ENCODE measurements at places on chromosomes 6 and 20. TPM values are rescaled to one million over a fixed set of nuclear protein-coding genes. Genes with fewer than 3 reads are reported as not detected.

The INSM1 gene
- total RNA-seq, result 0.07 TPM

The SOX18 gene
- total RNA-seq, result 3.3 TPM

The PACSIN1 gene
- 5.0 TPM for total RNA-seq

DNA sequence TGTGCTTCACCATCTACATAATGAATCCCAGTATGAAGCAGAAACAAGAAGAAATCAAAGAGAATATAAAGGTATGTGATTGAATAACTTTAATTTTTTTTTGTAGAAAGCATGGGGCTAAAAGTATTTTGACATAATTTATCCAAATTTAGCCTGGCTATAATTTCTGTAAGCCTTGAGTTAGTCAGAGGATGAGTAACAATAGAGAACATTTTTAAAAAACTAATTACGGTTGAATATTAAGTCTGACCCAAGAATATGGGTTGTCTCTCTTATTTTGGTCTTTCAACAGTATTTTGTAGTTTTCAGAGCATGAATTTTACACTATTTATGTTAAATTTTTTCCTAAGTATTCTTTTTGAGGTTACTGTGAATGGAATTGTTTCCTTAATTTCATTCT is 2.5 kb downstream of the GMNN start:
- H3K27me3 ChIP-seq, result no peaks in the 10 kb centered on the region
- DNase-seq, result no peak
- H3K4me1 ChIP-seq, result peaks cover 6% of the 10 kb centered on the region

DNA sequence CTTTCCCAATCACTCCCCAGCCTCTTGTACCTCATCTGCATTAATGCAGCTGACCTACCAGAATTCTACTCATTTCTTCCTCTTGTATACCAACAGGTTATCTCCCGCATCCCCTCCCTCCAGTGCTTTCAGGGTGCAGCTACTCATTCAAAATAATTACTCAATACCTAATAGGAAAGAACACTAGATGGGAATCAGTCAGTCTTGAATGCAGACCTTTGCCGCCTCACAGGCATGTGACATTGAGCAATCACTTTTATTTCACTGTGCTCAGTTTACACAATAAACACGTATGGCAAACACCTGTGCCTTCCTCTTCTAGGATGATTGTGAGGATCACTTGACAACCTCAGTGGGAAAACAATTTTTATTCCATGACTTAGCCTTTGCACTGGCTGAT is 13.3 kb downstream of the ZSCAN31 start:
- DNase-seq, result no peak
- H3K4me1 ChIP-seq, result no peaks in the 10 kb centered on the region
- no peak overlapping the region for H3K4me3 ChIP-seq

DNA sequence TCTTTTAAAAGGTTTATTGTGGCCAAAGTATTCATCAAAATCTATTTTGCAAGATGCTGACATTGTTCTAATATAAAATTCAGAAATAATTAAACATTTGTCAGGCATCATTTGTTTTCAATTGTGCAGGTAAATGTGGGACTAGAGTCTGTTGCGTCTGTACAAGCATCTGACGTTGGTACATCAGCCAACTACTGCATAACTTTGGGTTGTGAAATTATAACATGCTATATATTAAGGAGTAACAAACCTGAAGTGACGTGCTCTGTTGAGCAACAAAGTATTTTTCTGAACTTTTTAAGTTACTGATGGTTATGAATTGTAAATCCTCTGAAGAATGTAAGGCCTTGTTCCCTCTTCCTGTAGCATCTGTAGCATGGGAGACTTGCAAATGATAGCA is 66.0 kb downstream of the RNF182 start:
- H3K4me3 ChIP-seq, result no peak overlapping the region
- no peaks in the 10 kb centered on the region for H3K27me3 ChIP-seq

DNA sequence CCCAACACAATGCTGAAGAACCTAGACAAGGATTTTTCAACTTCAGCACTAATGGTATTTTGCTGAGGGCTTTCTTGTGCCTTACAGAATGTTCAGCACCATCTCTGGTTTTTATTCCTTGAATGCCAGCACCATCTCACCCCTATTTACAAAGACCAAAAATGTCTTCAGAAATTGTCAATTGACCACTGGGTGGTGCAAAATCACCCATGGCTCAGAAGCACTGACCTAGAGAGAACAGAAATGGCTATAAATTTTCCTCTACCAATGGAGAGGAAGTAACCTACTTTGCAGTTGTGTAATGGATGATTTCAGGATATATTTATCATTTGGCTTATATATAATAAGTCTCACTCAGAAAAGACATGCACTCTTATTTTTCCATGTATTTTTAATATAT is 431.0 kb upstream of the IRAK1BP1 start:
- H3K36me3 ChIP-seq, result no peaks in the 10 kb centered on the region
- no peak overlapping the region for H3K4me3 ChIP-seq
- H3K4me1 ChIP-seq, result no peaks in the 10 kb centered on the region
- peak; percentile 19 for DNase-seq

DNA sequence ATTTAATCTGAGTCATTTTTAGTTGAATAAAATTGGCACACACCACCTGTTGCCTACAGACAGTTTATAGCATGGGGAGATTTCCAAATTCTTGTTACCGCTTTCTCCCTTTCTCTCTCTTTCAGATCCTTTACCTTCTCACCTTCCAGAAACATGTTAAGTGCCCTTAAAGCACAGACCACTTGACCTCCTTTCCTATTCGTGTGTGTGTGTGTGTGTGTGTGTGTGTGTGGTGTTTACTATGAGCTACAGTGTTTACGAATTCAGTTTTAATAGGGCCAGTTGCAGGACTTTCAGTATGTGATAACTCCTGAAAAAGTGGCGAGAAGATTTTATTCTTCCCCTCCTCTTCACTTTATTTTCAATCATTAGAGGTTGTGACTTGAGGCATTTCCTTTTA is 258.1 kb downstream of the BMP2 start:
- H3K27me3 ChIP-seq, result no peaks in the 10 kb centered on the region
- no peak overlapping the region for H3K4me3 ChIP-seq
- no peaks in the 10 kb centered on the region for H3K36me3 ChIP-seq
- no peak for DNase-seq
- no peak overlapping the region for H3K27ac ChIP-seq

DNA sequence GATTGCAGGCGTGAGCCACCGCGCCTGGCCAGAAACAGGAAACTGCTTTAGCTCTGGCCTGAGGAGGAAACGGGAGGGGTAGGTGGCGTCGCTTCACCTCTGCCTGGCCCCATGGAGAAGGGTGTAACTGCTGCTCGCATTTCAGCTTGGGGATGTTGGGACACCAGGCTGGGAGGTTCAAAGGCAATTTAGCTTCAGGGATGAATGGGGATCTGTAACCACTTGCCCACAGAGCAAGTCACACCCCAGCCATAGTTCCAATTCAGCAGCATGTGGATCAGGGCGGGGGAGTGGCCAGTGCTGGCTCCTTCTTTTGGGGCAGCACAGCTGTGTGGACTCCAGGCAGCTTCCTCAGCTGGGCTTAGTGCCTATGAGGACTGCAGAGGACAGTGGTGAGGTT is 34.8 kb upstream of the NUP153 start:
- H3K4me3 ChIP-seq, result no peak overlapping the region
- H3K36me3 ChIP-seq, result no peaks in the 10 kb centered on the region
- H3K27ac ChIP-seq, result no peak overlapping the region
- H3K4me1 ChIP-seq, result no peaks in the 10 kb centered on the region
- no peak for DNase-seq
- no peaks in the 10 kb centered on the region for H3K27me3 ChIP-seq

DNA sequence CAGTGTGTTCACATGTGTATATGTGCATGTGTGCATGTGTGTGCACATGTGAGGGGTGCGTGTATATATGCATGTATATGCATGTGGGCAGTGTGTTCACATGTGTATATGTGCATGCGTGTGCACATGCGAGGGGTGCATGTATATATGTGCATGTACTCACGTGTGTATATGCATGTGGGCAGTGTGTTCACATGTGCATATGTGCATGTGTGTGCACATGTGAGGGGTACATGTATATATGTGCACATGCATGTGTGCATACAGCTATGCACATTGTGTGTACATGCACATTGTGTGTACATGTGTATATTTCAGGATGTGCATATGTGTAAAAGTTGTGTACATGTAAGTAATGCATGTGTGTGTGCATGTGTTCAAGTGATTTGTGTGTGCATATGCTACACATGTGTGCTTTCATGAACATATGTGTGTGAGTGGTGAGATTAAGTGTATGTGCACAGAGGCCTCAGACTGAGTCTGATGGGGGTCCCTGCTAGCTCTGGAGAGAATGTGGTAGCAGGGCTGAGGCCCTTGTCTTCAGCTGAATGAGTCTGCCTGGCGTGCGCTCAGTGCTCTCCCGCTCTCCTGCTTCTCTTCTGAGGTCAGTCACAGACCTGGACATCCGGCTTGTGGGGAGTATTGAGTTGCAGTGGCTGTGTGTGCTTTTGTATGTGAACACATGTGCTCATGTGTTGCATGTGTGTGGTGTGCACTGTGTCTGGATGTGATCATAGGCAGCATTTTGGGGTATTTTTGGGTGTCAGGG is 19.9 kb upstream of the MYT1 start:
- H3K27me3 ChIP-seq, result no peaks in the 10 kb centered on the region
- H3K4me3 ChIP-seq, result no peak overlapping the region
- no peaks in the 10 kb centered on the region for H3K4me1 ChIP-seq
- DNase-seq, result no peak

The PSMB1 gene
- 282 TPM for total RNA-seq

The MATN4 gene
- 0.64 TPM for total RNA-seq

DNA sequence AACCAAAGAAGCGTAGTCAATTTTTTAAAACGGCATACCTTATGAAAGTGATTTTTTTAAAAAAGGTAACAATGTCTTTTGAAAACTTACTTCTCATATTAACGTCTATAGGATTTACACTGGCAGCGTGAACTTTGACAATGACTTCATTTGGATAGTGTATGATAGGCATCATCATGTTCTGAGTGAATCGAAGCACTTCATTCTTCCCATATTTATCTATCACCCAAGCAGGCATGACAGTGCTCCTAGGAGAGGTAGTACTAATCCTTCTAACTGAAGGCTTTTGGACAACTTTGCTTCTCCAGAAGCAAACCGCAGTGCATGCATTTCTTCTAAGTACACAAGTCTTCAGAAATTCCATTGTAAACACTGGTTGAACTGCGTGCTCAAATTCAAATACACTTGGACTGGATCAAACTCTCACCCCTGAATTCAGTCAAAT is 618 bp downstream of the RTN4IP1 start:
- H3K4me1 ChIP-seq, result 0 out of 2 replicates have a peak, but pooled peaks cover 3% of the 10 kb centered on the region
- H3K27ac ChIP-seq, result peak overlapping the region; percentile 69
- H3K27me3 ChIP-seq, result no peaks in the 10 kb centered on the region
- DNase-seq, result no peak

GRCh38 chr6:122400462-122401089 is 1.1 kb downstream of the HSF2 start:
- H3K27ac ChIP-seq, result no peak overlapping the region
- peak overlapping the region; percentile 86 for H3K4me3 ChIP-seq
- H3K4me1 ChIP-seq, result 0 out of 2 replicates have a peak, but pooled peaks cover 4% of the 10 kb centered on the region
- no peaks in the 10 kb centered on the region for H3K27me3 ChIP-seq
- no peak for DNase-seq
- no peaks in the 10 kb centered on the region for H3K36me3 ChIP-seq

The PTCHD4 gene
- total RNA-seq, result 1.1 TPM

DNA sequence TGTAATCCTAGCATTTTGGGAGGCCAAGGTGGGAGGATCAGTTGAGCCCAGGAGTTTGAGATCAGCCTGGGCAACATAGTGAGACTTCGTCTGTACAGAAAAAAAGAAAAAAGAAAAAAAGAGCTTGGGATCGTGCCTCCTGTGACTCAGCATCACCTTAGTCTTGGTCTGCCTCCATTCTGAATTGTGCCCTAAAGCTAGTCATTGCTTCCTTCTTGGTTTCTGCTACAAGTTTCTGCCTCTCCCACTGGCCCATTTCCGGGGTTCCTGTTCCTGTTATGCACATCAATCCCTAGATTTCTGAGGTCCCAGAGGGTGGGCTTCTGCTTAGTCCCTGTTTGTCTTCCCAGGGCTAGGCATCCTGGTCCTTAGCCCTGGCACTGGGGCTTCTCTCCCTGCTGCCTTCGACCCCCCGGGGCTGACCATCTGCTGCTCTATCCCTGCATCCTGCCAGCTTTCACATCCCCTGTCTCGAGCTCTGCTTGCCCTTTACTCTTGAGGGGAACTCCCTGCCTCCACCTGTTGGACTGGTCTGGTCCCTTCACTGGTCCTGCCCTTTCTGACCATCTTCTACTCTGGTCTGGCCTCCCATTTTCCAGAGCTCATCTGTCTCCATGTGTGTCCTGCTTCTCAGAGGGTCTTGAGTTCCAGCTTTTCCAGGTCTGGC is 77.5 kb upstream of the ESR1 start:
- no peaks in the 10 kb centered on the region for H3K4me1 ChIP-seq
- H3K27me3 ChIP-seq, result no peaks in the 10 kb centered on the region
- no peak for DNase-seq
- no peaks in the 10 kb centered on the region for H3K36me3 ChIP-seq
- no peak overlapping the region for H3K4me3 ChIP-seq

GRCh38 chr6:87608802-87609201 is 18.9 kb downstream of the ORC3 start:
- no peak overlapping the region for H3K27ac ChIP-seq
- H3K36me3 ChIP-seq, result peaks cover 18% of the 10 kb centered on the region
- no peaks in the 10 kb centered on the region for H3K4me1 ChIP-seq
- DNase-seq, result no peak
- no peak overlapping the region for H3K4me3 ChIP-seq

- H3K27me3 ChIP-seq, result no peaks in the 10 kb centered on the region
- no peaks in the 10 kb centered on the region for H3K36me3 ChIP-seq
- H3K4me1 ChIP-seq, result no peaks in the 10 kb centered on the region
- H3K4me3 ChIP-seq, result no peak overlapping the region
- DNase-seq, result no peak
Observed at GRCh38 chr20:56433880-56434255, 21.8 kb downstream of the CASS4 start.

The IP6K3 gene
- total RNA-seq, result not detected

The FAM162B gene
- not detected for total RNA-seq

DNA sequence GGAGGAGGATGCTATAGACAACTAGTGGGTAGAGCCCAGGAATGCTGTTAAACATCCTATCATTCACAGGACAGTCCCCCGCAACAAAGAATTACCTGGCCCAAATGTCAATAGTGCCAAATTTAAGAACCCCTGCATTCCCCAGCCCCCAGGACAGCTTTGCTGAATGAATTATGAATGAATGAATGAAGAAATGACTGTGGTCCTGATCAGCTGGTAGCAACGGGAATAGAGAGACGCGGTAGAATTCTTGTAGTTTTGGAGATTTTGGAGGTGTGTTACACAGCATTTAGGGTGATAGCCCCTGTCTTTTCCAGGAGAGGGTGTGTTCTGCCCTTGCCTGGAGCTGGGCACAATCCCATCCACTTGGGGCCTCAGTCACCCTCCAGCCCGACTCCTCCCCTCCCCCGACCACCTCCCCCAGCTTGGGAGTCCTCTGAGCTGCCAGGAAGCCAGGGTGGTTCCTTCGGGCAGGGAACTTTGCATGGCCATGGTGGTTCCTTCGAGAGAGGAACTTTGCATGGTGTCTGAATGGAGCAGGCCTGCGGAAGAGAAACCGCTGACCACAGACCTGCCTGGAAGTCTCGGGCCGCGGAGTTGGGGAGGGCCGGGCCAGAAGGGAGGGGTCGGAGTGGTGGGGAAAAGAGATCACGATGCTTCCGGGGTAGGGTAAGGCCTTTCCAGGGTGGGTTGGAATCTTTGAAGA is 1.0 kb upstream of the HCK start:
- H3K27me3 ChIP-seq, result no peaks in the 10 kb centered on the region
- no peak overlapping the region for H3K4me3 ChIP-seq
- no peaks in the 10 kb centered on the region for H3K4me1 ChIP-seq
- DNase-seq, result no peak
- no peaks in the 10 kb centered on the region for H3K36me3 ChIP-seq

The CTCFL gene
- total RNA-seq, result 0.34 TPM

Data from HCT116 (cell line).